ENCODE measurements at places on chromosomes 1 and 21.
A peak's percentile ranks its signal among the peaks of the same experiment; 100 is the strongest.

DNA sequence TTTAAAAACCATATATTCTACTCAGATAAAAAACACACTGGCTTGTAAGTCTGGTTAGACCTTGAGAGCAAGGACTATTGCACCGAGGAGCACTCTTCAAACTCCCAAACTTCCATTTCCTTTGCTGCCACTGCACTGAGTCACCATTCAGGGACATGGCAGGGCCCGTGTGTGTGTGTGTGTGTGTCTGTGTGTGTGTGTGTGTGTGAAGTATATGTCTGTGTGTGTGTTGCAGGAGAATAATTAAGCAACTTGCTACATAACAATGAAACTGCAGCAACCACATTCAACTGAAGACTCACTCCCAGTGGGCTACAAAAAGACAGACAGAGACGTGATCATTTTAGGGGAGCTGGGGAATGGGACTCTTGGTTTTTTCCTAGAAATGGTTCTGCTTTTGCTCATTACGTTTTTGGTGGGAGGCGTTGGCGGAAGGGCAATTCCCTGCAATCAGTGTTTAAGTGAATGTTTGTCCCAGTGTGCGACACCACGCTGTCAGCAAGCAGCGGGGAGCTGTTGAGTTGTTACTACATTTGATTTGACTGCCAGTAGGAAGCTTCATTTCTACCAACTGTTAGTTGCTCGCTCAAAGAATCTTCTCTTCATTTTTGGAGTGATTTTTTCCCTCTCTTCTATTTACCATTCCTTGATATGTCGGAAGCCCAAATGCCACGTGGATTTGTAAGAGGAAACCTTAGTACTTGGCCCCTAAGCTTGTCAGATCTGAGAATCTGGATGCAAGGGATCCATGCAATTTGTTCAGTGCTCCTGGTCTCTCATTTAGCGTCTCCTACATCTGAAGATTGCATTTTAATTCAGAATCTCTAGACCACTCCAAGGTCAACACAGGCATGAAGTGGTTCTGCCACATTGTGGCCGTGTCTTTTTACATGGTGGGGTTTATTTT, 36.1 kb downstream of the ESRRG start:
- no peak for DNase-seq

DNA sequence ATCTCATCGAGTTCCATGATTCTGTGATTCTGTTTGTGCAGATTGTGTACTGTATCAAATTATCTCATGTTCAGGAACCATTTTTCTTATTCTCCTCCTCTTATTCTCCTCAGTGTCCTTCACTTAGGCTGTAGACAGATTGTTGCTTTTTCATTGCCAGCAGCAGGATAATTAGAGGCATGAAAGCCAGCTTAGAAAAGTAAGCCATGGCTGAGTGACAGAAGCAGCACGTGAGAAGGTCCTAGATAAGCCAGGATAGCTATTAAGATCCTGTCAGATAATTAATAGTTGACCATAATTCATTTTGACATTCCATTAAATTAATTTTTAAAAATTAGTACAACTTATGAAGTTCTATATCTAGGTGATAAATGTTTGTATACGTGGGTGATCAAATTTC, 60.8 kb upstream of the PRKACB start:
- no peak for DNase-seq

DNA sequence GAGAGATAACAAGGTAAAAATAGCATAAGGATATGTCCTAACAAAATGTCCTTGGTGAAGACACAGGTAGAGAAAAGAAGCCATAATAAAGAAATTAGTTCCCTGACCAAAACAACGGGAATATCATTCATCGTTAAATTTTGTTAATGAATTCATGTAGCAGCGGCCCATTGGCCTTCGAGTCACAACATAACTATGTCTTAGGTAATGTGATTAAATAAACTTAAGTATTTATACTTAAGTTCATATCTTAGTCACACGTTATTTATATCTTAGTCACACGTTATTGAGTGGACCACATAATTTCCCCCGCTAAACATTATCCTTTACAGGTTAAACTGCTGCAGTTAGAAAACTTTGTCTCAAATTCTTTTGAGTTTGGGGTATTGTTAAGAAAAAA, 1.2 kb downstream of the NEXN start:
- peak; percentile 7 for DNase-seq

GRCh38 chr1:245211761-245212160, 57.0 kb downstream of the KIF26B start:
- no peak for DNase-seq

GRCh38 chr1:42424201-42424600, 31.6 kb downstream of the ZMYND12 start:
- DNase-seq: no peak

DNA sequence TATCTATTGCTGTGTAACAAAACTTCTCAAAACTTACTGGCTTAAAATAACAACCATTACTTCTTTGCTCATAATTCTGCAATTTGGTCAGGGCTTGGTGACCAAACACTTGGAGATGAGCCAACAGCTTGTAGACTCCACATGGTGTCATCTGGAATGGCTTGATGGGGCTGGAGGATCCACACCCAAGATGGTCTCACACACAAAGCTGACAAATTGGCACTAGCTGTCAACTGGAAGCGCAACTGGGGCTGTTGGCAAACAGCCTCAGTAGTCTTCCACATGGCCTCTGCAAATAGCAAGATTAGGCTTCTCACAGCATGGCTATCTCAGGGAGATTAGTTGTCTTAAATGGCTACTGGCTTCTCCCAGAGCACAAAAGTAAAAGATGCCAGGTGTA, 27.1 kb upstream of the MTF2 start:
- DNase-seq: no peak

DNA sequence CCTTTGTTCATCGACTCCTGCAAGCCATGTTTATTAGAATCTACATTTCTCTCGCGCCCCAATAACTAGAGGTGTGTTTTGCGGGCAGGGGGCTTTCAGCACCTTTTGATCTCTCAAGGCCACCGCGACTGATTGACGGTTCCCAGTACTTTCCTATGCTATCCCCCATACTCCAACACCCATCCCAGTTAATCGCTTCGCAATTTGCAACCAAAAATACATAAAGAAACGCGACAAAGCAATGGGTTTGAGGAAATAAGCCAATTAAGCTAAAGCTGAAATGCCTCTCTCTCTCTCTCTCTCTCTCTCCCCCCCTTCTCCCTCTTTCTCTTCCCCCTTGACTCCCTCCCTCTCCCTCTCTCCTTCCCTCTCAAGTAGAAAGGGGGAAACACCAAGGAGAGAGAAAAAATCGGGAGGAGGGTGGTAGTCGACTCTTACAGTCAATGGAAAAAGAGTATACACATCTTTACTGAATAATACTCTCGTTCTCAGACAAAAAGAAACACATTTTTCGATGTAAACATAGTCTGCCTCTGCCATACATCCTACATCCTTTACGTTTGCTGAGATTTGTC, 128.0 kb upstream of the DPYD start:
- no peak for DNase-seq

Measured in HTR-8/SVneo (cell line).